ENCODE measurements at places on chromosomes 13 and 19. TPM values are rescaled to one million over a fixed set of nuclear protein-coding genes. Genes with fewer than 3 reads are reported as not detected.

KISS1R gene
- 10.6 TPM for total RNA-seq

- no peaks in the 10 kb centered on the region for H3K27me3 ChIP-seq
- H3K36me3 ChIP-seq = no peaks in the 10 kb centered on the region
- H3K27ac ChIP-seq = no peak overlapping the region
- no peaks in the 10 kb centered on the region for H3K4me1 ChIP-seq
- DNase-seq = no peak
Measured at GRCh38 chr13:81409284-81409683, 1068.4 kb upstream of the SPRY2 start.

- no peak for DNase-seq
- H3K27me3 ChIP-seq = peaks cover 3% of the 10 kb centered on the region
- H3K4me1 ChIP-seq = no peaks in the 10 kb centered on the region
- H3K4me3 ChIP-seq = no peak overlapping the region
- no peaks in the 10 kb centered on the region for H3K36me3 ChIP-seq
- no peak overlapping the region for H3K27ac ChIP-seq
Measured at GRCh38 chr19:29417048-29417447, 108.7 kb upstream of the VSTM2B start.

DNA sequence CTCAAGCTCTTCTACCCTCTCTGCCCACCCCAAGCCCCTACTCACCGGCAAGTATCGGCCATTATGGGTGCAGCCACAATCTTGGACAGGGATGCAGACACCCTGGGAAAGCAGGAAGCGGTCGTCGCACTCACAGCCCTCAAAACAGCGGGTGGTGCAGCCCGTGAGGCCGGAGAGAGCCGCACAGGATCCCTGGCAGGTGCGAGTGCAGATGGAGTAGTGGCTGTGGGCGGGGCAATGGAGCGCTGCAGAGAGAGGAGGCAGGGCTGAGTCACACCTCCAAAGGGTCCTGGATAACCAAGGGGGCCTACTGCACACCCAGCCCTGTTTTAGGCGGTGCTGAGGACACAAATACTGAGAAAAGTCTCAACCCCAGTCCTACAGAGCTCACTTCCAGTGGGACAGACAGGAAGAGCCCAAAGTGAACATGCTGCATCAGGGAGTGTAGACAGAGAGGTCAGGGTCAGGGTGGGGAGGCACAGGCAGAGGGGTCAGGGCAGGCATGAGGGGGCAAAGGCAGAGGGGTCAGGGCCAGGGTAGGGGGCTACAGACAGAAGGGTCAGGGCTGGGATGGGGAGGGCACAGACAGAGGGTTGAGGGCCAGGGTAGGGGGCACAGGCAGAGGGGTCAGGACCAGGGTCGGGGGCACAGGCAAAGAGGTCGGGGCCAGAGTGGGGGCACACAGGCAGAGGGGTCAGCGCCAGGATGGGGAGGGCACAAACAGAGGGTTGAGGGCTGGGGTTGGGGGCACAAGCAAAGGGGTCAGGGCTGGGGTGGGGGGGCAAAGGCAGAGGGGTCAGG, 24.2 kb upstream of the FBL start:
- no peaks in the 10 kb centered on the region for H3K4me1 ChIP-seq
- DNase-seq = no peak
- H3K27ac ChIP-seq = no peak overlapping the region
- no peaks in the 10 kb centered on the region for H3K36me3 ChIP-seq
- no peaks in the 10 kb centered on the region for H3K27me3 ChIP-seq

ZNF730 gene
- 0.31 TPM for total RNA-seq

DNA sequence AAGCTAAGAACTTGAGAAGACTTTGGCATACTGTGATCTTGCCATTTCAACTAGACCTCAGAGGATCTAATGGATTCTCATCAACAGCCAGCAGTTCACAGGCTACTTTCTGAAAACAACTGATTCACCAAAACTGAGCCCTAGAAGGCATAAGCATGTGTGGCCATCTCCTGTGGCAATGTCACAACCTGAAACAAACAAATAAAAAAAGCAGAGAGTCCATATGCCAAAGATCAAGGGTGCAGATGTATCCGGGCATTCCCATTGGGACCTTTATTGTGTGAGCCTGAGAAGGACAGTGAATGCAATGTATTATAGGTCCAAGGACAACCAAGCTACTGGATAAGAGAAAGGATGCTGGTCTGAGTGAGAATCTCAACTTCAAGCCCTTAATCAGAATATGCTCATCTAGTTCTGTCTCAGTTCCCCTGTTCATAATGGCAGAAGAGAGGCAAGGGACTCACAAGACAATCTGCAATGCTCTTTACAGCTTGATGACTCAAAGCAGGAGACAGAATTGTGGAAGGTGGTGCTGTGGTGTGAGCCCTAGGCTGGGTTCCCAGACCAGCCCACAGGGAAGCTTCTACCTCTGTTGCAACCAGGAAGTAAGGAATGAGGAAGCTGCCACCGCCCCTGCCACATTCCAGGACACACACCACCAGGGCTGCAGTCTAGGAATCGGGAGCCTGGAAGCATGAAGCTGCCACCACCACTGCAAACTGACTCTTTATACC, 133.7 kb downstream of the RAP2A start:
- no peak overlapping the region for H3K4me3 ChIP-seq
- DNase-seq = no peak

DNA sequence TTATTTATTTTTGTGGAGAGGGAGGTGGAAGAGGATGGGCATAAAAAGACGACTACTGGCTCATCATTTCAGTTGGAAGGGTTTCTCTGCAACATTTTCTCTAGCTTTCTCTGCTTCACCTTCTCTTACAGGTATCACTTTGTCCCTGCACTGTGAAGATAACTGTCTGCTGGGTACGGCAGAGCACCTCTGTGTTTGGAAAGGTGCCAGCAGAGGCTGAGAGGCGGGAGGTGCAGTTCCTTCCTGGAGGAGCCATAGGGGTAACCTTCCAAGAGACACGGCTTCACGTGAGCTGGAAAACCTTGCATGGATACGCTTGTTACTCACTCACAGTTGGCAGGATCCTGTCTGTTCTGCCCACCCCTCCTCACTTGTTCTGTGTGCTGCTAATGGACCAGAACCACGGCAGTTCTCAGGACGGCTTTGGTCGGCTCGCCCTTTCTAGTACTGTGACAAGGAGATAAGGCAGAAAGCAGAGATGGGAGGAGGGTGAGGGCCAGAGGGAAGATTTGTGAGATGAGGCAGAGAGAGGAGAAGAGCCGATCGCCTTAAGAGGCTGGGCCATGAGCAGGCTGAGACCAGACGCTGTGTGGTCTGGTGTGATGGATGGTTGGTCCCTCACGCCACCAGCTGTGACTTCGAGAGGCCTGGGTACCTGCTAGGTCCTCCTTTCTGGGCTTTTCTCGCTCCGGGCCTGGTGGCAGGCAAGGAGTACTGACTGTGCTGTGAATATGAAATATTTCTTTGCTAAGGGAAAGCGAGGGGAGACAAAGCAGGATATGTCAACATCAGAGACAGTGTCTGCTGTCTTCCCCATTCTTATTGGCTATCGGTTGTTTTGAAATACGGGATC, 66.8 kb downstream of the MRPL57 start:
- H3K4me1 ChIP-seq = peaks cover 9% of the 10 kb centered on the region
- H3K27me3 ChIP-seq = peaks cover 4% of the 10 kb centered on the region
- no peak overlapping the region for H3K4me3 ChIP-seq
- no peaks in the 10 kb centered on the region for H3K36me3 ChIP-seq

- DNase-seq = no peak
- H3K4me1 ChIP-seq = no peaks in the 10 kb centered on the region
- H3K27me3 ChIP-seq = no peaks in the 10 kb centered on the region
- no peak overlapping the region for H3K4me3 ChIP-seq
- H3K27ac ChIP-seq = no peak overlapping the region
Measured at GRCh38 chr13:71624653-71625600, 242.1 kb downstream of the DACH1 start.

VMAC gene
- 3.3 TPM for total RNA-seq

DNA sequence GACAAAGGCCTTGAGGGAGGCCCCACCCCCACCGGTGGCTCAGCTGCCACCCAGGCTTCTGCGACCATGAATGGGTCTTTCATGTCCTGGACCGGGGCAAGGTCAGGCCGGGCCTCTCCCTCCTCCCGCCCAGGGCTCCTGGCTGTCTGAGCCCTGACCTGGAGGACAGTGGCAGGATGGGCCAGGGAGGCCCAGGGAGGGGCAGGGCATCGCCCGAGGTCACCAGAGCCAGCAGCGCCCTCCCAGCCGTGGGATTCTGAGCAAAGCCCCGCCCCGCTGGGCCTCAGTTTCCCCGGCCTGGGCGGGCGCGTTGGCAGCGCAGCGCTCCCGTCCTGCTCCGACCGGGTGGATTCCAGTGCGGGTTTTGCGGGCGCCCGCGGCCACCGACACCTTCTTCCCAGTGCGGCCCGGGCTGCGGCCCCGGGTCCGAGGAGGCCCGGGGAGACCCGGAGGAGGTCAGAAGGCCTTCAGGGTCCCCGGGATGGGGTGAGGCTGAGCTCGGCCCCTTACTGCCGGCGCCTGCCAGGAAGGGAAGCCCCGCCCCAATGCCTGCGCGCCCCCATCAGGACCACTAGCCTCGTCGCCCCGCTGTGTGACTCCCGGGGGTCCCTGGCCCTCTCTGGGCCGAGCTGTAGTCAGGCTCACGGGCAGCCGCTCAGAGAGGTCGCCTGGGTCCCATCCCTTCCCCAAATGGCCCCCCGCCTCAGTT, 24.6 kb upstream of the SEMA6B start:
- peaks cover 8% of the 10 kb centered on the region for H3K4me1 ChIP-seq

DNA sequence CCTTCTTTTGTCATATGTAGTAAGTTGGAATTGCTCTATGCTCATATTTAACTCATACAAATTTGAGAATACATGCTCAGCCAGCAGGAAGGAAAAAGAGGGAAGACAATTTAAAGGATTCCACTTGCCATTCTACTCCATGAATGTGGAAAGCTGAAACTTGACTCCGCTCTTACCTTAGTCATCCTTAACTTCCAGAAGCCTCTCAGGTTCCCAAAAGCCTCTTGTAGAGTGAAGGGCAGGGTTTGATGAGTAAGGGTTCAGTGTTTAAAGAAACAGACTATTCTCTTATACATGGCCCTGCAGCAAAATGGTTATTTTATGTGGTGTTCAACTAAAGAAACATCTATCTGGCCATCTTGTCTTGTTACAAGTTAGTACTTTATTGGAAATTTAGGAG, 27.1 kb downstream of the FAM124A start:
- H3K36me3 ChIP-seq = no peaks in the 10 kb centered on the region
- H3K4me1 ChIP-seq = no peaks in the 10 kb centered on the region
- H3K4me3 ChIP-seq = no peak overlapping the region

DNA sequence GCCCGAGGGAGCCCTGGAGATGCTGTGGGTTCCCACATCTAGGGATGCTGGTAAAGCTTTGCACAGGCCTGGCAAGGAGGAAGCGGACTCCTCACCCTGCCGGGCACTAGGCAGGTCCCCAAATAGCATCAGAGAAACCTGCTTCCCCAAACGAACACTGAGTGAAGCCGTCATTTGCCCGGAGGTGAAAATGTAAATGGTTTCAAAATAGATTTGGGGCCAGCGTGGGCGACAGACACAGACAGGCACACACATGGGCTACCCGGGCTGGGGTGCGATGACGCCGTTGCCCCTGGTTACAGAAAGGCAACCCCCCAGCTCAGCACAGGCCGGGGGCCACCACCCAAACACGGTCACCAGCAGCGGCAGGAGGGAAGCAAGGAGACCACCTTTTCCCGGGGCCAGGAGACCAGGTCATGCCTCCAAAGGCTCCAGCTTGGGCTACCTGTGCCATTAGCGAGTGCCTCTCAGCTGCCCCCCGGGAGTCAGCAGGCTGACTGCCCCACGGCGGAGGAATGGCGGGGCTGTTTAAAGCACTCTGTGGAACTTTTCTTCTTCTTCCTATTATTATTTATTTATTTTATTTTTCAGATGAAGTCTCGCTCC, 47.5 kb upstream of the NDUFS7 start:
- H3K36me3 ChIP-seq = no peaks in the 10 kb centered on the region
- H3K4me1 ChIP-seq = no peaks in the 10 kb centered on the region
- H3K27ac ChIP-seq = no peak overlapping the region
- H3K4me3 ChIP-seq = no peak overlapping the region
- DNase-seq = no peak
